ENCODE measurements at places on chromosomes 2 and 18. TPM values are rescaled to one million over a fixed set of nuclear protein-coding genes. Genes with fewer than 3 reads are reported as not detected.

GRCh38 chr2:41267929-41268659 lies 779.7 kb upstream of the PKDCC start:
- no peak for DNase-seq

GRCh38 chr18:23122334-23123229 lies 12.7 kb upstream of the CABLES1 start:
- DNase-seq, result no peak

FAM237A gene
- not detected for total RNA-seq

DUSP19 gene
- total RNA-seq, result 5.6 TPM

DNA sequence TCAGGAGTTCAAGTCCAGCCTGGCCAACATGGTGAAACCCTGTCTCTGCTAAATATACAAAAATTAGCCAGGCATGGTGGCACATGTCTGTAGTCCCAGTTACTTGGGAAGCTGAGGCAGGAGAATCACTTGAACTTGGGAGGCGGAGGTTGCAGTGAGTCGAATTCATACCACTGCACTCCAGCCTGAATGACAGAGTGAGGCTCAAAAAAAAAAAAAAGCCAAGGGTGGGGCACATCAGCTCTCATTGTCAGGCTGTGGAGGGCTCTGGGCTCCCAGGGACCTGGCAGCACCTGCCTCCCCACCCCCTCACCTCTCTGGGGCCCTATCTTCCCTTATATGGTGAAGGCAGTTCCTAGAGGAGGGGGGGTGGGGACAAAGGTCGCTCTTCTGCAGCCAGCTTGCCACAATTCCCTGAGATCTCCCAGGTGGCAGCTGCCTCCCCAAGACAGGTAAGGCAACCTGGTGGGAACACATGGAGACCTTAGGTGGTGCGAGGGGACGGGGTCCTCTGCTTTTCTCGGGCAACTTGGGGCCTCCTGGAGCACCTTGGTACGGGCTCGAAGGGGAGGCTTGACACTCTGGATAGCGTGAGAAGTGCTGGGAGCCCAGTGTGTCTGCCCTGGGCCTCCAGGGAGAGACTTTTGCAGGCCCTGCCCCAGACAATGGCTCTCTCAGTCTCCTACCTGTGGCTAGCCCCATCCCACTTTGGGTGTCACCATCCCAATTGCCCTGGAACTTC lies at the start of gene VIL1:
TSS of gene VIL1 (plus strand) at position 407 of the 742 bp plus-strand sequence. CDS start 4,656 bp downstream, outside the sequence.
- DNase-seq, result no peak

- DNase-seq, result no peak
Measured at GRCh38 chr2:101751276-101751815, 53.8 kb downstream of the MAP4K4 start.

DNA sequence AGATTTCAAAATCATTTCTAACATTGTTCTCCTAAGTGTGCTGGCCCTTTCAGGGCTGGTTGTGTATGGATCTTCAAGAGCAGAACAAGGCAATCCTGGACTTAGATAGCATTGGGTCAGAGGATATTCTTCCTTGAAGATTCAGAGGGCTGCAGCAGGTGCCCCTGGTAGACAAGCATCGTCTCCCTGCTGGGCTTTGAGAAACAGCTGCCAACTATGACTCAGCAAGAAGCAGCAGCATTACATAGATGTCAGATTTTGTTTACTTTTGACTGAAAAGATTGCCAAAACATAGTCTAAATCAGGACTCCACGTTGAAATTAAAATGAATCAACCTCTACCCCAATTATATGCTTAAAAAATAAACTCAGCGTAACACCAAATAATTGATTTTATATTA lies 618.8 kb downstream of the SOCS6 start:
- no peak for DNase-seq

Data from lower lobe of right lung (tissue), 2 donors.